Skin of body (tissue), 3 donors: ENCODE measurements at places on chromosomes 4 and X. TPM values are rescaled to one million over a fixed set of nuclear protein-coding genes. Genes with fewer than 3 reads are reported as not detected.

- no peak for DNase-seq
Measured at GRCh38 chr4:141215030-141215429, 5.7 kb upstream of the ZNF330 start.

TRAPPC11 gene
- 58.2 TPM for total RNA-seq

- no peak for DNase-seq
Measured at GRCh38 chrX:129427267-129427666, 96.0 kb downstream of the SMARCA1 start.

- DNase-seq, result peak; percentile 45
Measured at GRCh38 chr4:54231768-54232688, 2.9 kb downstream of the PDGFRA start.

CC2D2A gene
- total RNA-seq, result 13.2 TPM

DNA sequence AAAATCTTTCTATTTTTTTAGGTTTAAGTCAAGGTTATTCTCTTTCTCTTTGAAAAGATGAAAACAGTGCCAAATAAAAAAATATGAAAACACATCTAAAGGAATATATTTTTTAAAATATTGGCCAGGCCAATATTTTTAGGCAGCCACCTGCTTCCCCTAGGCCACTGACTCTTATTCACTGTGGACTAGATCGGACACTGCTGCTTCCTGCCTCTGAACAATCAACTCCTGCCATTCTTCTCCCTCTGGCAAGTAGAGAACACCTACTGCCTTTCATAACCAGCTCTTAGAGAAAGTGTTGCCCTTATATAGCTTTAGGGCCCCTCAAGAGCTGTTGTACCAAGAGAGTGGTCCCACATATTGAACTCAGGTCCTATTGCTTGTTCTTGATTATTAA, 529.2 kb downstream of the RAPGEF2 start:
- DNase-seq, result no peak

DNA sequence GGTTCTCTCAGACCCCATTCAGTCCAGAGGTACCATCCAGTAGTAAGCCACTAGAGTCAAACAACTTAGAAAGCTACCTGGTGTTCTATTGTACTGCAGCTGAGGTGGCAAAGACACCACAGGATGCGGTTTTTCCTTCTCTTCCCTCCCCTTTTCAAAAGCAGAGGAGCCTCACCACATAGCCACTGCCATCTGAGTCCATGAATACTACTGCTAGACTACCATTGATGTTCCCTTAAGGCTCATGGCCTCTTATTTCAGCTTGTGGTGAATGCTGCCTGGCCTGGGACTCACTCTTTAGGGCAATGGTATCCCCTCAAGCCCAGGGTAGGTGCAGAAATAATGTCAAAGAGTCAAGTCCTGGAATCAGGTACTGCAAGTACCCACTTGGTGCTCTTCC, 41.8 kb upstream of the KLHL4 start:
- DNase-seq, result no peak

HS6ST2 gene
- 6.0 TPM for total RNA-seq

VCX3B gene
- not detected for total RNA-seq

- DNase-seq, result peak; percentile 3
Measured at GRCh38 chrX:154308108-154308946, 12.7 kb downstream of the TKTL1 start.

- DNase-seq, result peak; percentile 39
Measured at GRCh38 chr4:52869196-52869595, 7.1 kb downstream of the RASL11B start.

AR gene
- total RNA-seq, result 7.5 TPM

- no peak for DNase-seq
Measured at GRCh38 chr4:55083735-55084134, 41.7 kb downstream of the KDR start.
